ENCODE measurements at places on chromosomes 7 and 10.

GRCh38 chr7:136900005-136900404, 31.6 kb downstream of the CHRM2 start:
- no peak for DNase-seq

GRCh38 chr10:11225935-11226334, 208.3 kb downstream of the CELF2 start:
- peak; percentile 19 for DNase-seq

DNA sequence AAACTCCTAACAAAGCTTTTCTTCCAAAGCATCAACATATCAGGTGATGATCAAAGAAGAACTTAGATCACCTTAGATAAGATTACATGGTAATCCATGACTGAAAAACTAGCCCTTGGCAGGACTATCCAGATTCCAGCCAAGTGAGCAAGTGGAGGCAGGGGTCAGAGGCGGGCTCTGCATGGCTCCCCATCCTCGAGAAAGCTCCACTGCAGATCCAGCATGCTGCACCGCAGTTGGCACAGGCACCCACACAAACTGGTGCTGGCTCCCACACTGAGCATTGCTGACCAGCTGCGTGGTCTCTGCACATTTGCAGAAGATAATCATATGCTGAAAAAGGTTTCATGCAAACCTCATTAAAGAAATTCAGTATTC, 10.1 kb downstream of the PSAP start:
- no peak for DNase-seq

- no peak for DNase-seq
Observed at GRCh38 chr10:26468291-26468690, 30.1 kb downstream of the APBB1IP start.

DNA sequence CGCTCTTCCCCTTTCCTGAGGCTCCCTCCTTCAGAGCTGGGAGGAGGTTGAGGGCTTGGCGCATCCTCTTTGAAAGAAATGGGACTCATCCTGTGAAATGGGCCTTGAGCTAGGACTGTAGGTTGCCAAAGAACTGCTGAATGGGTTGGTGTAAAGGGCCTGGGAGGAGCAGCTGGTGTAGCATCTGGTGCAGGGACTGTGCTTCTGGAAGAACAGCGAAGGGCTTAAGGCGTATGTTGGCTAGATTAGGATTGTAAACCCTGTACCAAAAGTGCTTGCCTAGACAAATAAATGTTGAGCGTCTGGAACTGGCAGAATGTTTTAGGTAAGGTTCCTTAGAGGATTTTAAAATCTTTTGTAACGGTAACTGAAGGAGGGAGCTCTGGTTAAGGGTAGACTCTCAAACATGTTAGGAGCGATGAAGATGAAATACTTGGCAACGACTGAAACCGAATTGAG, 563 bp downstream of the STAM start:
- DNase-seq, result no peak

DNA sequence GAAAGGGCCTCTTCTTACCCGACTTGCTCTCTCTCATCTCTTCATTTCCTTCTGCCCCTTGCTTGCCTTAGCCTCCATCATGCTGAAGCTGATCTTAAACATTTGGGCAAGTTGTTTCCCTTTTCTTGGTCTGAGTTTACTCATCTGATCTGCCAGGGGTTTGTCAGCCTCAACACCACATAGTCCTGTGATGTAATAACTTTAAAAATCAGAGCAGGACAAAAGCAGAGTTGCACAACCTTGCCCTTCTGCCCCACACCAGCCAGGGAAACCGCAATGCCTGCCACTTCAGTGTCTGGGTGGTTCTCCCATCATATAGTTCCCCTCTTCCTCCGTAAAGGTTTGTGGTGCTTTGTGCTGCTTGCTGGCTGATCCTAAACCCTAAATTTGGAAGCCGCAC, 9.9 kb upstream of the LIPM start:
- no peak for DNase-seq

DNA sequence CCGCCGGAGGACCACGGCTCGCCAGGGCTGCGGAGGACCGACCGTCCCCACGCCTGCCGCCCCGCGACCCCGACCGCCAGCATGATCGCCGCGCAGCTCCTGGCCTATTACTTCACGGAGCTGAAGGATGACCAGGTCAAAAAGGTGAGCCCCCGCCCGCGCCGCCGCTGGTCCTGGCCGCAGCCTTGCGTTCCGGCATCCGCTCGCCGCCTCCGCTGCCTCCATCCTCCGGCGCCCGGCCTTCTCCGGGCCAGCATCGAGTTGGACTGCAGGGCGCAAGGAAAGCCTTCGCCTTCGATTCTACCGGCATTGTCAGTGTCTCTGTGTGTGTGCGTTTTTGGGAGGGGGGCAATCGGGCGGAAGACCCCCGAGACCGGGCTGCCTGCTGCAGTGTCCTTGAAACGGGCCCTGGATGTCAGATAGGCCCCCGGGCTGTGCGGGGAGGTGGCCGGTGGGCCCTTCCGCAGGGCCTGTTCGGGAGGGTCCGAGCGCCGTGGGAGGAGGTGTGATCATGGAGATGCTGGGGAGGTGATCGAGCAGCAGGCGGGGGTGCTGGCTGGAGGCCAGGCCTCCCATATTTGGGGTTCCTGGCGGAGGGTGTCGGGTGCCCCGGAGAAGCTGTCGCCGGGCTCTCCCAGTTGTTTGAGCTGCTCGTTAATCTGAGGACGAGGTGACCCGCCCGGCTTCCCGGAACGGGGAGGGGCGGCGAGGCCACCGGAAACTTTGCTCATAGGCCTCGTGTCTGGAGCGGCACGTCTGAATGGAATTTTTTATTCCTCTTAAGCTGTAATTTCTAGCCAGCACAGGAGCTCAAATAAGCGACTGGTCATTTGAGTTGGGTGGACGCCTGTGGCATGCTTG, 40.8 kb downstream of the HK1 start:
- peak; percentile 55 for DNase-seq

DNA sequence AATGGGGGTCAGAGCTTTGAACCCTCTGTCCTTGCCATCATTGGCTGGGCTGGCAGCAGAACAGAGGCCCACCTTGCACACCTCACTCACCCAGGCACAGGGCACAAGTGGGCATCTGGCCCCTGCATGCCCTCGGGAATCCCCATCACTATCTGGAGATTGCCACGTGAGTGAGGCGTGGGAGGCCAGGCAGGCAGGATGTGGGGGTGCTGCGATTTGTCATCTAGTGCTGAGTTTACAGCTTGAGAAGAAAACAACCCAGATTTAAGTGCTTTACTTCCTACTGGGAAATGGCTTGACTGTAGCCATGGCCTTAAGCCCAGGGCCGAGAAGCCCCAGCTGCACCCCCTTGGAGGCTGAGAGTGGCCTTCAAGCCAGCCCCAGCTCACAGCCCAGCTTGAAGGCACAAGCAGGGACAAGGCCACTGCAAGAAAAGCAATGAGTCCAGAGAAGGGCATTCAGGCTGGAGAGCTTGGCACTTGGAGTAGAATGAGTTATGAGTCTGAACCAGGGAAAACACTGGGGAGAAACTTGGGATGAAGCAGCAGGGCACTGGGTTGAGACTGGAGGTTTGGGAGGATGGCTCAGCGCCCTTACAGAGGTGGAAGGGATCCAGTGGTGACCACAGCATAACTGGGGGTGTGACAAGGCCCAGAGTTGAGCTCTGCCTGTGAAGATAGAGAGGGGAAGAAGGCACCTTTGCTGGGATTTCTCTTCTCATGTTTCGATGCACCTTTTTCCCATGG, 123.0 kb downstream of the CXCL12 start:
- DNase-seq, result no peak

DNA sequence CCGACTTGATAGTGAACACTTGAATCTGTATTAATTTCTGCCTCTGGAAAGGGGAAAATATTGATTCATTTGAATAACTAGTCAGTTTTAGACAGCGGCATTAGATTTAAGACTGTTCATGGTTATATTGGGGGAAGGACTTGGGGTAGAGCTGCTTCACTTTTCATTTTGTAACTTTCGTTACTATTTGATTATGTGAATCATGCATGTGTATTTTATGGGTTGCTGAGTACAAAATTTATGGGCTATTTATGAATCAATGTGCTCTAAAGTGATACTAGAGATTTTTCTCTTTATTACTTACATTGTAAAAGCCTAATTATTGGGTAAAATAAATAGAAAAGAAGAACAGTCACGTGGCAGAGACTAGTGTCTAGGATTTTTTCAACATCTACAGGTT, 4.9 kb downstream of the GLUD1 start:
- no peak for DNase-seq

- DNase-seq, result no peak
Observed at GRCh38 chr7:16404636-16405035, 16.7 kb downstream of the CRPPA start.

DNA sequence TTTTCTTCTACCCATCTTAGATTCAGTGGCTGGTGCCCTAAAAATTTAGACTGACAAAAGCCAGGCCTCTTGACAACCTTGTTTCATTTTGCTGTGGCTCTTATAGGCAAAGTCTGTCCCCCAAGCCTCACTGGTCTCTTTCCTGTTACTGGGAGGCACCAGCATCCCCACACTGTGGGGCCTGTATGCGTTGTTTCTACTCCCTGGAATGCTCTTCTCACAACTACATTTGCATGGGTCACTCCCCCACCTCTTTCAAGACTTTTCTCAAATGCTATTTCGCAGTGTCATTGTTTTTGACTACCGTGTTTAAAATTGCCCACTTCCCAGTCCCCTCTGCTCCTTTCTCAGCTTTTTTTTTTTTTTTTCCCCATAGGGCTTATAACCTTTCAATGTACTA, 108.7 kb upstream of the DGKB start:
- DNase-seq, result no peak

GRCh38 chr7:95723583-95724180, 48.7 kb upstream of the DYNC1I1 start:
- peak; percentile 74 for DNase-seq

- peak; percentile 20 for DNase-seq
Observed at GRCh38 chr7:27901028-27901760, 161.2 kb downstream of the TAX1BP1 start.

- DNase-seq, result peak; percentile 78
Observed at GRCh38 chr10:114239117-114239993, at the start of gene VWA2. Gene VWA2 (plus strand): TSS chr10:114239254. CDS start chr10:114248714, 9,460 bp downstream.

GRCh38 chr7:10122551-10123100, 851.0 kb upstream of the PHF14 start:
- DNase-seq, result peak; percentile 75

DNA sequence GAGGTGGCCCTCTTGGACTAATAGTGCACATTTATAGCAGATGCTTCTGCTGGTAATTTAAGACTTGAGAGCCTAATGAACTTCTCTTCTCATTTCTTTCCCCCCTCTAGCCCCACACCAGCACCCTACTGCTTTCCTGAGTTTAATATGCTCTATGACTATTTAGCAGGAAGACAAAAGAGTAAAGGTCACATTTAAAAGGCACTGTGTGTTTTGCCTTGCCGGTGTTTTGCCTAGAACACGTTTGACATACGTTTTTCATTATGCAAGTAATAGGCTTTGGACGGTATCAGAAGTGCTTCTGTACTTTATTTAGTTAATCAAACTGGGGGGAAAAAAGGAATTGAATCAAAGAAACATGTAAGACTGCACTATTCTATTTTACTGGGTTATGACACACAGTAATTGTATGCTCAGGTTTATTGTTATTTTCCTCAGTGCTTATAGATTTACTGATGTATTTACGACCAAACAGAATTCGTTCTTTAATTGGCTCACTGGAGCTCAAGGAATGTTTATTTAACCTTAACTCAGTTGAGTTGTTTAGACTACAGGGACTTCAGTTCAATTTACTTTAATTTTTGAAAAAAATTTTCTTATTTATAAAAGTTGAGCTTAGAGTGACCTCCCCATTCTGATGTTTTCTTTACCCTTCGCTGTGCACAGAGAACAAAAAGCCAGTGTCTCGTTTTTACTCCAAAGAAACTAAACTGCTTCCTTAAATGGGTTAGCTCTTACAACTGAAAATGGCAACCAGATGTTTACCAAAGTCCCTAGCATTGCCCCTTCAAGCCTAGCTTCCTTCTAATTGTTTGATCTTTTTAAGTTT, 35.4 kb downstream of the CPED1 start:
- peak; percentile 30 for DNase-seq

DNA sequence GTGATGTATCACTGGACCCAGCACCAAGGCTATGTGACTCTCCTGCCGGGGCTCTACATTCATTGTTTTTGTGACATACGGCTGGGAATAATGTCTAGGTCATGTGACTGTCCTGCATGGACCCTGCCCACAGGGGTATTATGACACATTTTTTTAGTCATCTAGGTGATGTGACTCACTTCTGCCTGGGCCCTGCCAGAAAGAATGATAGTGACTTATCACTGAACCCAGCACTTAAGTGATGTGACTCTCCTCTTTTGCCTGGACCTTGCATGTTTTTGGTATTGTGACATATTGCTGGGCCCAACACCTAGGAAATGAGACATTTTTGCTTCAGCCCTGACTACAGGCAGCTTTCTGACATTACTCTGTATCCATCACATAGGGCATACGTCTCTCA, 51.1 kb upstream of the ZNF107 start:
- no peak for DNase-seq

DNA sequence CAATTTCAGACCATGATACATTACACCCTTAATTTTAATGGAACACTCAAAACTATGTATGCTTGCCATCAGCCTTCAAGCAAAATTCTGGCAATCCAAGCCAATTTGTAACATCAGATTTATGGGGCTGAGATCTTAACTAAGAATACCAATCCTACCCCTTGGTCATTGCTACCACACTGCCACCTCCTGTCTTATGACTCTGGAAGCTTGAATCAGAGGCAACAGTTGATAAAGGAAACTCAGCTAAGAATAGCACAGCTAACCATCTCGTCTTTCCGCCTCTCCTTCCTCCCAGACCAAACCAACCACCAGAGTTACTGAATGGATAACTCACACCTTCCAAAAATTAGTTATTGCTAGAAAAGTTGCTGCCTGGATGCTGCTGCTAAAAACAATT, 7.4 kb downstream of the IGF2BP3 start:
- DNase-seq, result no peak

DNA sequence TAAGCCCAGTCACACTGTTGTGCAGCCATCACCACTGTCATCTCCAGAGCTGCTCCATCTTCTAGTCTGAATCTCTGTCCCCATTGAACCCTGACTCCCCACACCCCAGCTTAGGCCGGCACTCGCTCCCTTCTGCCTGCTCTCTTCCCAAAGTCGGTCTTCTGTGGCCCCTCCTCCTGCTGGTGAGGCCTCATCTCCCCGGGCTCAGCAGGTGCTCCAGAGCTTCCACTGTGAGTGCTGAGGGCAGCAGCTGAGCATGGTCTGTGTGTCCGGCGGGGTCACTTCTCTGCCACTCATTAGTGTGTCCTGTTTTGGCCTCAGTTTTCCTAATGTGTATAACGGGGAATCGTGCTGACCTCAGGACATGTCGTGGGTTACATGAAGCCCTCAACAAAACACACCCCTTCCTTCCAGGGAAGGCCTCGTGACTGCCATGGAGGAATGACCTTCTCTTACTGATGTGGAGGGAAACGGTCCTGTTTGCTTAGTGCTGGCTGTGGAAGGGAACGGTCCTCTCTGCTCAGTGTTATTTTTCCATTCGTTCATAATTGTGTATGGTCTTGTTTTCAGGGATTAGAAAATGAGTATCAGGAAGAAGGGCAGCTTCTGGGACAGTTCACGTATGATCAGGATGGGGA, 4.3 kb upstream of the GET4 start:
- DNase-seq, result no peak

- no peak for DNase-seq
Observed at GRCh38 chr7:20532890-20533289, 82.6 kb upstream of the ABCB5 start.

- no peak for DNase-seq
Observed at GRCh38 chr10:4883079-4883739, 57.2 kb downstream of the AKR1E2 start.

GRCh38 chr7:43952028-43952427, 25.8 kb downstream of the UBE2D4 start:
- DNase-seq, result peak; percentile 20

GRCh38 chr7:150567169-150567568, at the start of gene GIMAP4:
Gene GIMAP4 (plus strand): TSS chr7:150567390. CDS start chr7:150569902, 2,512 bp downstream.
- DNase-seq, result no peak

All from NCI-H1417 (cell line).